HCEC 1CT (cell line): ENCODE measurements at places on chromosomes 2 and 18.

GRCh38 chr2:24494410-24494809, 3.4 kb downstream of the NCOA1 start:
- no peak for DNase-seq

- no peak for DNase-seq
Observed at GRCh38 chr2:74985978-74986609, 27.7 kb downstream of the POLE4 start.

- no peak for DNase-seq
Observed at GRCh38 chr2:130852521-130853115, 15.9 kb downstream of the ARHGEF4 start.

- DNase-seq: no peak
Observed at GRCh38 chr2:61597300-61598289, 59.4 kb upstream of the XPO1 start.

DNA sequence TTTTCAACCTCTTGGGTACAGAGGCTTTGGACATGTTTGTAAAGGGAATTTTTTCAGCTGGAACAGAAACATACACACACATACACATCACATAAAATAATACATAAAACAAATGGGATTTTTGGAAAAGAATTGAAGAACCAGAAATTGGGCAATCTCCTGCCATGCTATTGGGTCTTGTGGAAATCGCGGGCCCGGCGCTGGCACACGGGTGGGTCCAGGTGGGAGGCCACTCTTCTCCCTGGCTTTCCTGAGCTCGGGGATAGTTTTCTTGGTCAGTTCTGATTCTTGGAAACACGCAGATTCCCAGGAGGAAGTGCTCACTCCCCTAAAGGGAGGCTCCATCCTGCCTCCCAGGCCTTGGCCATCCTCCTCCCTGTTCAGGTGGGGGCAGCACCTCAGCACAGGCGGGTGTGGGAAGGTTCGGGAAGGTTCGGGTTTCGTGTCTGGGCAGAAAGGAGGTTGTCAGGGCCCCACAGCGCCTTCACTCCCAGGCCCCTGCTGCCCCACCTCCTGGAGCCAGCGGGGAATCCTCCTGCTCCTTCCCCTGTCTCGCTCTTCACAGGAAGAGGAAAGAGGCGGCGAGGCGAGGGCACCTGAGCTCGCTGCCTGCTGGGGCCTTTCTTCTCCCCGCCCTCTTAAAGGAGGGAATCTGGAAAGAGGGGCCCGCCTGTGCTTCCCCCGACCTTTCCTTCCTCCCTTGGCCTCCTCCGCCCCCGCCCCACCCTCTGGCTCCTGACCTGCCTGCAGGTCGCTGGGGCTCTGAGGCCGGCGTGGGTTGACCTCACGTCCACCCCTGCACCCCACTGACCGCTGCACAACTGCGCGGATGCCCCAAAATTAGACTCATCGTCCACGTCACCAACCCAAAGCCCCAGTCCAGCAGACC, 97.8 kb upstream of the PXDN start:
- no peak for DNase-seq

DNA sequence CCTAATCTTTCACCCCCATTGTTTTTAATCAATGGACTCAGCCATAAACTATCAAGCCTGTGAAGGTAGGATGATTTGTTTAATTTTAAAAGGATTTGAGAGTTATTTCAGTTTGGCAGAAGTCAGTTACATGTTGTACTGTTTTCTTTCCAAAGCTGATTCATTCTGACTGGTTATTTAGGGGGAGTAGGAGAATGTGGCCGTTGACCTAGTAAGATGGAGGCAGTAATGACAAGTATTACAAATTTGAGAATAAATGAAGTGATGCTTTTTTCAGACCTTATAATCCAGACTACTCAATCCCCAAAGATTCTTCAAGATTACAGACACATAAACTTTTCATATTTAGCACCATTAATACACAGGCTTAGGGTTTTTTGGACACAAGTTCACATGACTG, 4.3 kb downstream of the EPHA4 start:
- peak; percentile 47 for DNase-seq

- peak; percentile 30 for DNase-seq
Observed at GRCh38 chr2:224038049-224038829, 847 bp downstream of the SERPINE2 start.

GRCh38 chr2:193627187-193627926, 1432.6 kb upstream of the TMEFF2 start:
- no peak for DNase-seq

DNA sequence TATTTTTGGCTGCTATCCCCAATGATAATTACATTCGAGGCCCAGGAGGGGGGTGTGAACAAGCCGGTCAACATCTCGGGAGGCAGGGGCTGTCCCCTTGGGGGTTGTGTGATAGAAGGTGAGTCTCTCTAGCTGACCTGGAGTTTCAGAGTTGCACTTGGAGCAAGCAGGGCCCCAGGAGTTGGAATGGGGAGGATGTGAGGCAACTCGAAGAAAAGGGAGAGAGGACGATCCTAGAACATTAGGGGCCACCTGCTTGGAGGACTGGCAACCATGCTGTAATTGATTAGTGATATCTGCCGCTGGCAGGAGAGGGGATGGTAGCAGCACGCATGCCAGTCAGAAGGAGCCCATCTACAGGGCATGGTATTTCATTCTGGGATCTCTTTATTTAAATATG, 122.6 kb downstream of the CTIF start:
- no peak for DNase-seq

DNA sequence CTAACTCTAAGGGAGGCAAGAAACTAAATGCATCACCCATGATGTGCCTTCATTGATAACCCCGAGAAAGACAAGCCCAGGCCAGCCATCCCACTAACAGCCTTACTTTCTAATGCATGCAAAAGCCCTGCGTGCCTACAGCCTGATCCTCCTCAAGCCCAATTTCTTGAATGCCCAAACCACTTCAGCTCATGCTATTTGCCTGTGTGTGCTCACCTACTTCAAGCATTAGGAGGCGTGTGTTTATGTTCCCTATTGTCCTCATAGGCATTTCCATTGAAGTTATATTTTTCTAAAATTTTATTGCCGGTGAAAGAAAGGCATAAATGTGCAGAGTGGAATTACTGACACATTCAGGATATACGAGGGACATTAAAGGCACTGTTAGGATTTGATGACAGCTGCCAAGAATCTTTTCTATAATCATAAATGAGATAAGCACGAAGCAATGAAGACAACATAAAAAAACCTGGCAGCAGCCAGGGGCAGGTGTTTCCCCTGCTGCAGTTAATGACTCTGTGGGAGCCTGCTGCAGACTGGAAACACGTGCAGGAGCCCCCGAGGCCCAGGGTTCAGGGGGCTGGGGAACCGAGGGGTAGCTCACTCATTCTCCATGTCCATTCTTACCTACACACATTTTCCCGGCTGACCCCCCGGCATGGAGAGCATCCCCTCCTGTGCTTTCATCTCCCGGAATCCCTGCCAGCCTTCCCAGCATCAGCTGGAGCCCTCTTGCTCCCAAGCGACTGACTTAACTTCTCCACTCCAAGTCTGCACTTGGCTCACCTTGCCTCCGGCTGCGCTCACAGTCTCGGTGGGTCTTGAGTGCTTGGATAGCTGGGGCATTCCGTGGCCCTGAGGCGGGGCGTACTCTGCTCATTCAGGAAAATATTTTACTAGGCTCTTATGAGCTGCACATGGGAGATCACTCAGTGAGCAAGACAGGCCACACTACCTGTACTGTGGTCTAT, 292.3 kb upstream of the SIX2 start:
- no peak for DNase-seq

- DNase-seq: no peak
Observed at GRCh38 chr2:151476287-151476686, 66.6 kb downstream of the RIF1 start.

GRCh38 chr2:158772306-158773078, 22.6 kb upstream of the DAPL1 start:
- no peak for DNase-seq

- no peak for DNase-seq
Observed at GRCh38 chr18:9861933-9862332, 23.8 kb upstream of the TXNDC2 start.

GRCh38 chr2:235839226-235839625, 329.0 kb downstream of the GBX2 start:
- DNase-seq: no peak

DNA sequence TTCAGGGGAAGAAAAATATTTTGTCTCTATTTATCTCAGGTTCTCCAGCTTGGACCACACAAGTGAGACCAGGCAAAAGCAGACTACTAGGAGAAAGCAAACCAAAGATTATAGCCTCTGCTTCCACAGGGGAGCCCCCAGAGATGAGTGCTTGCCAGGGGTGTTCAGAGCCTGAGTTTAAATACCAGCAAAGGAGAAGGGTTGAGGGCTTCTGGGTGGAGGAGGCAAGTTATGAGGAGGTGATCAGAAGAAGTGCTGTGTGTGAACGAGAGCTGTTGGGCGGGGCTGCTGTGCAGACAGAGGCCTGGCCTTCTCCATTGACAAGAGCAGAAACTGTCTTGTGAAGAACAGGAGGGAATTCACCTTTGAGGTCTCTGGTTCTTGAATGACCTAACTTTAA, 32.8 kb upstream of the PXDN start:
- DNase-seq: no peak

DNA sequence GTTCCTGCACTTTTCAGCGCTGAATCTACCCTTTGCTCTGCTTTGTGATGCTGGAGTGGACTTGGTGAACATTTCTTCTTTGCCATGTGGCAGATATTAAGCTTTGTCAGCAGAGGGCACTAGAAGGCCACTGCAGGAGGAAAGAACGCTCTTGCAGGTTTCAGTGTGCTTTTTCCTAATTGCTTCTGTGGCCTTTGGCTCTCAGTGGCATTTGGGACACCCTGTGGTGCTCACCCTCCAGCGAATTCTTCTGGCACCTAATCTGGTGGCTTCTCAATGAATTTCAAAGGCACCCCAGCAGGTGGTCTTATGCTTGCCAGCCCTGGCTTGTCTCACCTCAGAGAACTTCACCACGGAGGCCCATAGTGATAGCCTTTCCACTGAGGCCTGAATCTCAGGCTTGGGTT, 146.7 kb downstream of the MYO3B start:
- peak; percentile 35 for DNase-seq

DNA sequence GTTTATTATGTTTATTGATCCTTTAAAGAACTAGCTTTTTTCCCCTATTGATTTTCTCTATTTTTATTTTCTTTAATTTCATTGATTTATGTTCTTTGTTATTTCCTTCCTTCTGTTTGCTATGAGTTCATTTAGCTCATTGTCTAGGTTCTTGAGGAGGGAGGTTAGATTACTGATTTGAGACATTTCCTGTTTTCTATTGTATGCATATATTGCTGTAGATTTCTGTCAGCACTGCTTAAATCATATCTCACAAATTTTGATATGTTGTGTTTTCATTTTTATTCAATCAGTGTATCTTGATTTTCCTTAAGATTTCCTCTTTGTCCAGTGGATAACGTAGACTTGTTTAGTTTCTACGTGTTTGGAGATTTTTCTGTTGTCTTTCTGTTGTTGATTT, 43.4 kb downstream of the PTPN4 start:
- no peak for DNase-seq
